Progenitor cell of endocrine pancreas (in vitro differentiated cells): ENCODE measurements at places on chromosomes 5 and 9.

DNA sequence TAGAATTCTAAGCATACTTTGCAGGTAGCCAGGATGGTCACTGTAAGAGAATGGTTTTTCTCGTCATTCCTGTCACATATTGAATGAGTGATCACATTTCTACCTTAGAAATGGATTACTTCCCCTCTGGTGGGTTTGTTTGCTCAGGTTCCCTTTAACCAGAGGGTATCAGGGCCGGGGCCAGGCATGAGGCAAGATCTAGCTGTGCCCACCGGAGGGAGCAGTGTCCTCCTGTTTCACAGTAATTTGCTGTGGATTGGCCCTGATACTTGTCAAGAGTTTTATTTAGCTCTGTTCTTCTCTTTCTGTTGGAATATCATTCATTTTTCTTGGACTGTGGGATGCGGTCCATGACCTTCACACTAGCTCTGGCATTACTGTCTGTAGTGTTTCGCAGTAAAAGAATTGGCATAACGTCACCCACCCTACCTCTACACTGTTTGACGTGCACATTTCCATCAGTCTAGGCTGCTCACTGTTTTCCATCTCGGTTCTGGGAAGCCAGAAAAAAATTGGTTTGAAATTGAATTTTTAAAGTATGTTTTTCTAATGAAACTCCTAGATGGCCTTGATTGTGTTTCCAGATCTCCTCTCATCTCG lies 42.4 kb upstream of the ZBED3 start:
- DNase-seq, result no peak

- no peak for DNase-seq
Observed at GRCh38 chr5:137440795-137441194, 58.3 kb downstream of the SPOCK1 start.

DNA sequence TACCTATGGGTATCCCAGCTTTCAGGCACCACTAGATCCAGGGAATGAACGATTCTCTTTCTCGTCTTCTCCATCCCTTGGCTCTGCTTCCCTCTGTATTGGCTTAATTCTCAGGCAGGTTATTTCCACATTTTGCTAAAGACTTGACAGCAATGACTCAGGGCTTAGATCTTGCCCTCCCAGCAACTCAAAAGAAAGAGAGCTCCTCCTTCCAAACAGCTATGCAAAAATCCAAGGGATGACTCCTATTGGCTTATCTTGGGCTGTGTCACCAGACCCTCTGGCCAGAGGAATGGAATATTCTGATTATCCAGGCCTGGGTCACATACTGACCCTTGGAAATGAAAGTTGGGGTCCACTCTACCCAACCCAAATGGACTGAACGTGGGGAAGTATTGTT lies 270.2 kb downstream of the NTRK2 start:
- no peak for DNase-seq

- DNase-seq, result no peak
Observed at GRCh38 chr9:16616686-16617085, 253.8 kb downstream of the BNC2 start.

GRCh38 chr5:65766175-65766574 lies 44.2 kb downstream of the NLN start:
- no peak for DNase-seq

DNA sequence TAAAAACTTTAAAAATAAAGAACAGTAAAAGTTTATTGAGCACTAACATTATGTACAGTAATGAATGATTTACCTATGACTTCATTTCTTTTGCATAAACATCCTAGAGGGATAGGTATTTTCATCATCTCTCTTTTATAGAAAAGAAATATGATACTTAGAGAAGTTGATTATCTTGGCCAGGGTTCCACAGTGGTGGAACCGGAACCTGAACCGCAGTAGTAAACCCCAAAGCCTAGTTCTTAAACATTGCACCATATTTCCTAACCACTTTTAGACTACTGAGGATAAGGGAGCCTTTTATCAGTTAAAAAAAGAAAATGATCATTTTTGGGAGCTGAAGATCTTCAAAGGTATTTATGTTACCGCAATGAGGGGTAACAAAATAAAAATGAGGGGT lies 205.7 kb upstream of the SGCD start:
- DNase-seq, result no peak

- DNase-seq, result peak; percentile 37
Observed at GRCh38 chr5:180291234-180291940, 496 bp downstream of the MAPK9 start.

DNA sequence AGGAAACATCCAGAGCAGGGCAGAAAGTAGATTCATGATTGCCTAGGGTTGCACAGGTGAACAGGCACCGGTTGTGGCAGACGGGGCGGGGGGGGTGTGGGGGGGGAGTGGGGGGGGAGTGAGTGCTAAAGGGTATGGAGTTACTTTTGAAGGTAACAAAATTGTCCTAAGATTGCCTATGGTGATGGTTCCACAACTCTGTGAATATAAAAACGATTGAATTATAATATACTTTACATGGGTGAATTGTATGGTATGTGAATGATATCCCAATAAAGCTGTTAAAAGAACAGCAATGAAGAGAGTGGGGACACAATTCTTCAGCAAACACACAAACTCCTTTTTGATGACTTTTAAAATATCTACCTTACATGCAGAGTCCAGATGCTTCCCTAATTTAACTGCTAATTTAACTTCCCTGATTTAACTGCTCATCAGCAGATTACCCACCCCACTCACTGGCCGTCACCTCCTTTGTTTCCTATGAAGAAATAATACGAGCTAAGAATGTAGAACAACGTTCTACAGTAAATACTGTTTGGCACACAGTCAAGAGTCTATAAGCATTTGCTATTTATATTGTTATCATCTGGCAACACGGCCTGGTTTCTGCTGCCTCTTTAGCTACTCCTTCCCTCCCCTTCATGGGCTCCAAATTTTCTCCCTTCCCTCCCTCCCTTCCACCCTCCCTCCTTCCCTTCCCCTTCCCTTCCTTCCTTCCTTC lies 83.5 kb downstream of the PTCH1 start:
- DNase-seq, result no peak

GRCh38 chr9:89632736-89633135 lies 27.9 kb downstream of the GADD45G start:
- no peak for DNase-seq

- no peak for DNase-seq
Observed at GRCh38 chr5:150484964-150485692, 22.8 kb upstream of the NDST1 start.

- DNase-seq, result no peak
Observed at GRCh38 chr5:56800186-56800585, 15.2 kb upstream of the MAP3K1 start.

DNA sequence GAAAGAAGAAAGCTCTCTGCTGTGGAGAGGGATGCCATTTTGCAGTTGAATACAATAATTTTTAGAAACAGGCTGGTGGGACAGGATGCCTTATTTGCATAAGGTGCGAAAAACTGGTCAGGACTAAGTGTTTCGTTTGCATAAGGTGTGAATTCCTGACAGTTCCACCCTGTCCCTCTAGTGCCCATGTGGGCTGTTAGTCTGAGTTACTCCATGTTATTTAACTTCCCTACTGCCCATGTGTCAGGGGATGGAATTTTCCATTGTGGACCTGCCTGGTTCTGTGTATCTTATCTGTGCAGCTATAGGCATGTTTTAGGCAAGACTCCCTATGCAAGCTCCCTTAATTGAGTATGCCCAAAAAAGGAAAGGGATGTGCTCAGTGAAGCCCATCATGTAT lies 35.3 kb upstream of the NFIL3 start:
- DNase-seq, result no peak

DNA sequence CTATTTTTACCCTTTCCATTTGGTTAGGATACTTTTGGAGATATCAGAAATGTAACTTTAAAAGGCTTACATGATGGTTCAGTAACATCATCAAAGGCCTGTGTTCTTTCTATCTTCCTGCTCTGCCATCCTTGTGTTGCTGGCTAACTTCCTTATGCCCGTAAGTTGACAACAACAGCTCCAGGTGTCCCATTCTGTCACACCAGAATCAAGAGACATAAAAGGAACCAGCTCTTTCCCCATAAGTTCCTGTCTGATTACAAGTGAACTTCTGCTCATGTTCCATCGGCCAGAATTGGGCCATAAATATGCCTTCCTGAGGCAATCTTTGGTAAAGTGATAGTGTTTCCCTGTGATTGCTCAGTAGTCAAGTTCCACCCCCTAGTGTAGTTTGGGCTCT lies 92.4 kb downstream of the FAM170A start:
- DNase-seq, result no peak
